ENCODE measurements at places on chromosomes 16 and 17.

- no peak for DNase-seq
These were observed 6.5 kb upstream of the MTMR4 start for GRCh38 chr17:58520843-58521430.

DNA sequence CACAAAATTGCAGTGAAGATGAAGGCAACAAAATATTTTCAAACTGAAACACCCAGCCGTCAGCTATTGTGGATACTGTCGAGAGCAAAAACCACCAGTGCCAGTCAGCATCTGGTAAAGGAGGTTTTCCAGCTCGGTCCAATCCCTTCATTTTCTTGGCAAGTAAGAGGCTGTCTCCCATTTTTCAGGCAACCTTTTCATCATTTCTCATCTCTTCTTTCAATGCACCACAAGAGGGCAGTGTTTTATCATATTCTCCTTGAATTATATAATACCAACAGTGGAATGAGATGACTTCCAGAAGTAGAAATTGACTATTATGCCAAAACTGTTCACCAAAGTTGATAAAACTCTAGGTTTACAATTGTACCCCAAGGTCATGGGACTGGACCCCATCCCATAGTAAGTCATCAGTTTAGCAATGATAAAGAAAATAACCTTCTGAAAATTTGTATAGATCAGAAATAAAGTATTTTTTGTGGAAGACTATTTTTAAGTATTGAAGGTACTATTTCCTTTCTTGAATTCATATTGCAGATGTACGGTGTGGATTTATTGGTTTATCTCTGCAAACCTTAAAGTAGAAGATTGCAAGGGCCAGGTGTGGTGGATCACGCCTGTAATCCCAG is 16.8 kb downstream of the NQO1 start:
- DNase-seq, result peak; percentile 69

DNA sequence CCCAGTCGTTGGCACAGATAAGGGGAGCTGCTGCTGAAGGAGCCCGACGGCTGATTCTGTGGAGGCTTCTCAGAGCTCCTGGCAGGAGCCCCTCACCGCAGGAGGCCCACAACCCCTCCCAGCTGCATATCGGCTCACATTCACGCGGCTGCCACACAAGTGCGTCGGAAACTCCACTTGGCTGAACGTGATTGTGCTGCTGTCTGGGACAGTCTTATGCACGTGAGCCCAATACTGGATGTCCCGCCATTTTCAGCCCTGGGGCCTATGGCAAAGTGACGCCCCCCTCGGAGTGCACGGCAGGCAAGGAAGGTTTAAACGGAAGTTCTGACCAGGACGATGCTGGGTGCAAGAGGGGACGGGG is 8.7 kb upstream of the PITPNA start:
- no peak for DNase-seq

DNA sequence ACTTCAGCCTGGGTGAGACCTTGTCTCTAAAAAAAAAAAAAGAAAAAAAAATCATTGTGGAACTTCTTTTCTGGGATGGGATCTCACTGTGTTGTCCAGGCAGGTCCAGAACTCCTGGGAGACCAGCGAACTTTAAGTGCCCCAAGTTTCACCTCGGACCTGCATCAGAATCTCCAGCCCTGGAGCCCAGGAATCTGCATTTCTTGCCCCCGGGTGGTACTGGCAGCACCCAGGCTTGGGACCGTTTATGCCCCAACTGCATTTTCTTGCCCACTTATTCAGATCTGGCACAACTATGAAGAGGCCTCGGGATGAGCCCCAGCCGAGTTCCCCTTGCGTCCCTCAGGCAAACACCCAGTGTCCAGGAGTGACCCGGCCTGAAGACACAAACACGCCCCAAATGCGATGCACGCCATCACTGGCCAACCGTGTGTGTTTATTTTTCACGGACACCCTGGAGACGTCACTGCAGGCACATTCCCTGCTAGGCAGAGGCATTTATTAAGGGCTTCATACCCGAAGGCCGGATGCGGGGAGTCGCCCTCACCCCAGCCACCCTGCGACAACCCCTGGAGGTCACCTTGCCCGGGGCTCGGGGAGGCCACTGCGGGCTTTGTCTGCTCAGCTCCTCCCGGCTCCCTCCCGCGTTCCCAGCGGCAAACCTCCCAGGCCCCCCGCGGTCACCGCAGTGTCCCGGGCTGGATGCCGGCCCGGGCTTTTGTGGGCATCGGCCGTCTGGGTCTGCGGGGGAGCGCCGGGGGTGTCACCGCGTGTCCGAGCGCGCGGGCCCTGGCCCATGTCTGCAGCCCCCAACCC is 684 bp upstream of the SPIRE2 start:
- no peak for DNase-seq

DNA sequence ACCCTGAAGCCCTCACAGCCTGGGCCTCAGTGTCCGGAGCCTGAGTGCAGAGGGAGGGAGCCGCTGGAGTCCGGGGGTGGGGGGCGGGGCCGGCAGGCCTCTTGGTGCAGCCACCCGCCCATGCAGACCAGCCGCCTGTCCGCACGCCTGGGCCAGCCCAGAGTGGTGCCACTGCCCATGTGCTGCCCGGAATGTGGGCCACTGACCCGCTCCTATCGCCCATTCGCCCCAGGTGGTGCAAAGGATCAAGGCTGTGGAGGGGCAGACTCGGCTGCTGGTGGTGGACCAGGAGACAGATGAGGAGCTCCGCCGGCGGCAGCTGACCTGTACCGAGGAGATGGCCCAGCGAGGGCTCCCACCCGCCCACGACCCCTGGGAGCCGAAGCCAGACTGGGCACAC is 2.6 kb downstream of the NHERF2 start:
- DNase-seq, result no peak
